GM19239 (cell line): ENCODE measurements at places on chromosomes 12 and 14.

DNA sequence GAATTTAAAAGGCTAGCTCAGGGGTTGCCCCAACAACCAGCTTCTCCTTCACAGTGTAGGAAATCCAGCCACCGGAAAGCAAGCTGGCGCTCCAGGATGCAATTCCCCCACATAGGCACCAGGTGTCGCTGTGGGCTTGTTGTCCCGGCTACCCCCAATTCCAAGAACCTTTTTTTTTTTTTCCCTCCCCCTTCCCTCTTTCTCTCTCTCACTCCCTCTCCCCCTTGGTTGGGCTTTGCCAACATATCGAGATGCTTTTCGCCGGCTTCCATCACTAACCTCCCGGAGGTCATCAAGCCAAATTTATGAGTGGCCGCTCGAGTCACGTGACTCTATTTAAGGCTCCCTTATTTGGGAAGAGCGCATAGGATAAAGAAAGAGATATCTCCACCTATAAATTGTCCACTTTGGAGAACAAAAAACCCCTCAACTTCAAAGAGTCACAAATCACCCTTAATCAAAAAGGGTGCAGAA, at the start of gene HOXC5:
HOXC5 (plus strand) TSS at position 424 of the 474 bp plus-strand sequence. CDS start 73 bp downstream, outside the sequence.
- peak; percentile 85 for DNase-seq

- no peak for DNase-seq
Observed at GRCh38 chr12:91327889-91328288, 145.3 kb upstream of the DCN start.

DNA sequence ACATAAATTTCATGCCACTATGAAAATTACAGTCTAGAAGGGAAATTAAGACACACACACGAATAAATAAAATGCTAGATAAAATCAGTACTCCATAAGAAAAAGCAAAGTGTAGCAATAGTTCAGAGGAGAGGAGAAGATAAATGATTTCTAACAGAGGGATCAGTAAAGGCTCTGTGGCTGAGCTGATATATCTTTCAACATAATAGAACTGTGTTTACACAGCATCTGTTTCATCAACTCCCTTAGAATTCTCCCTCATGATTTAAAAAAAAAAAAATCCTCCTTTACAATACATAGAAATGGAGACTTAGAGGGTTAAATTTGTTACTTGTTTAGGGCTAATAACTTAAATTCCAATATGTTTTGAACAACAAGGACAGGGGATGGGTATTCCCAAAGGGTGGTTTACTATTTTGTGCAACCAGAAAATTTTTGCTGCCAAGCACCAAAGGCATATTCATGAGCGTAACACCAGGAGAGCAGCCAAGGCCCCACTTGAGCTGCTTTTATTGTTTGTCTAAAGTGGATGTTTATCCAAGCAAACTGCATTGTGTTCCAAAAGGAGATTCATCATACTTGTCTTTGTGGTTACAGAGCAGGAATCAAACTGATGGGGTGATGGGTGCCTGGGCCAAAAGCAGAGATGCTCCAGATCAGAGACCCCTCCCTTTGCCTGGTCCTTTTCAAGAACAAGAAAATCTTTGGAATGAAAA, 162.7 kb downstream of the BMP4 start:
- DNase-seq: no peak

DNA sequence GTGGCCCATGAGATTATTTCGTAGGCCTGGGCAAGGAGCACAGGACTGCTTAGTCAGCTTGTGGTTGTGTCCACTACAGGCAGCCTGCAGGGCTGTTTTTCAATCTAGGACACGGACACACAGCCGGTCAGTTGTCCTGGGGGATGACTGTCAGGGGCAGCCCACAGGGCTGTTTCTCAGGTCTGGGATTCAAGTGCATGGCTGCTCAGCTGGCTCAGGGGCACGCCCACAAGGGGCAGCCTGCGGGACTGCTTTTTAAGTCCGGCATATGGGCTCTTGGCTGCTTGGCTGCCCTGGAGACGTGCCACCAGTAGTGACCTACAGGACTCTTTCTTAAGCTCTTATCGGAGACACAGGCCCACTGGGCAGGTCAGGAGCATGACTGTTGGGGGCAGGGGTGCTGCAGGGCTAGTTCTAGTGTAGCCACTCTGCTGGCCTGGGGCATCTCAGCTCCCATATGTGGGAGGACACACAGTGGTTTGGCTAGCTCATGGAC, 26.6 kb upstream of the GTF2A1 start:
- DNase-seq: no peak

GRCh38 chr12:43316520-43316919, 235.5 kb downstream of the ADAMTS20 start:
- DNase-seq: no peak

GRCh38 chr12:47206450-47207339, 126.9 kb upstream of the AMIGO2 start:
- no peak for DNase-seq

GRCh38 chr12:99154216-99154982, 493.2 kb upstream of the GARIN6 start:
- DNase-seq: no peak

DNA sequence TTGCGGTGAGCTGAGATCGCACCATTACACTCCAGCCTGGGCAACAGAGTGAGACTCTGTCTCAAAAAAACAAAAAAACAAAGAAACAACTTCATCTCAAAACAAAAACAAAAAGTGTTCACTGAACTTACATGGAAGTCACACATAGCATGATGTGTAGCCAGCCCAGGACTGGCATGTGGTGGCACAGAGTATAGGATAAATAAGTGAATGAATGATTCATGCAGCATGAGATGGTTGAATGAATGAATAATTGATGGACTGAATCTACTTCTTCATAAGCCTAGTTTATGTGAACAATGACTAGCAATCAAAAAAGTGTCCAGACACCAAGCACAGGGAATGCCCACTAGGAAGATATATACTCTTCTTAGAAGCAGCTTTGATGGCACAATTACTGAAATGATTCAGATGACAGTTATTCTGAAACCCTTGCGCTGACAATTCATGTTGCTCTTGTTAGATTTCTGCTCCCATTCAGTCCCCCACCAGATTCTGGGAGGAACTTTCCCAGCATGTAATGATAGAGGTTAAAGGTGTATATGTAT, 31.6 kb upstream of the SERPINA6 start:
- DNase-seq: no peak

- no peak for DNase-seq
Observed at GRCh38 chr14:93092606-93093556, 22.8 kb downstream of the ITPK1 start.

DNA sequence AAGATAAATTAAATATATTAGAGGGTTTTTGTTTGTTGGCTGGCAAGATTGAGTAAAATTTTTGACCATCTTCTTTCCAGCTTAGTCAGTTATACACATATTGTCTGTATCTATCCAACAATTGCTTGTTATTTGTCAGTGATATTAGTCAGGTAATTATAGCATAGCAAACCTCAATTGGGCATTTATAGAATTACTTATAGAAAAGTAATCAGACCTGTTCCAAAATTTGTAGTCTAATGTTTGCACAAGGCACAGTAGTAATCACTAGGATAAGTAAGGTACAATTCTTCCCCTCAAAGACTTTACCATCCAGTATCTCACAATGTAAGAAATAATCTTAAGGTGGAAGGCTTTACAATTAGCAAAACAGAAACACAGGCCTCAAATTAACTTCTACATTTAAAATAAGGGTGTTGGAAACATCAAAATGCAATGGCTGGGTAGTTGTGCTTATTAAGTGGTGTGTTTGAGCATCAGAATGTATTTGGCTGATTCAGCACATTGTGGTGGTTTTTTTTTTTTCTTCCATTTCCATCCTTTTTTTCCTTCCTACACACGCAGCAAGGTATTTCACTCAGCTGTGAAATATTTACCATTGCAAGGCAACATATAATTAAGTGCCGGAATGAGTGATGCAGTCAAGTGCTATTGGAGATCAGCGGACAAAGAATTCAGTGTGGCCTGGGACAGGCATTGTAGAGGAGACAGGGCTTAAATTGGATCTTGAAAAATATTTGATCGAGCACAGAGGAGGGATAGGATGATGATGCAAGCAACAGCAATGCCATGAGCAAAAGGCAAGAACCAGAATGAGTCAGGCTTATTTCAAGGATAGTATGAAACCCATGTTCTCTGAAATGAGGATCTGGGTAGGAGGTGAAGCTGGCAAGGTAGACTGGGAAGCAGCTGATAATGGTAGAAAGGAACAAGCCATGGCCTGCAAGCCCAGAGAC, 178.2 kb downstream of the AKAP6 start:
- DNase-seq: no peak

DNA sequence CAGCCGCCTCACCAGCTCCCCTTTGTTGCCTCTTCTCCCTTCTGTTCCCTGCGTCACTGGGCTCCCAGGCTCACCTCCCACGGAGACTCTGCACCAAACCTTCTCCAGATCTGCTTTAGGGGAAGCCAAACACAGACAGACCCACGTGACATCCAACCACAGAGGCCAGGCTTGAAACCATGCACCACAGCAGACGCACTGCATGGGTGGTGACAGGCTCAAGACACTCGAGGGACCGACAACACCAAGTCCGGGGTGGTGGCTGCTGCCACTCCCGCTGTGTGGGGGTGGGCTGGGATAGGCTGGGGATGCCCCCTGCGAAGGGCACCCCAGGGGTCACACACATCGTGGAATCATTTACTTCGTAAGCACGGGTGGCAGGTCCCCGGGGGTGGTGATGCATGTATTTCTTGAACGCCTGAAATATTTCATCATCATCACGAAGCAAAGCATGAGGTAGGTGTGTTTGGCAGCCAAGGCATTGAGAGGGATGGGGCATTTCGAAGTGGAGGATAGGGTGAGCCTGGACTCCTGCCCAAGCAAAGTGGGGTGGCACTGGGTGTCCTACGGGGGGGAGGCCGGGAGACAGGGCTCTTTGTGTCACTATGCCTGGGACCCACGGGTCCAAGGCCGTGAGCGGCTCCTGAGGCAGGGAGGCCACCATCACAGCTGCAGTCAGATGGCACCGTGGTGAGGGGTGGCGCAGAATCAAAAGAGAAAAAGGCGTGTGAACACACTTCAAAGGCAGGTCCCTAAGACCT, 66.8 kb upstream of the RFLNA start:
- no peak for DNase-seq

DNA sequence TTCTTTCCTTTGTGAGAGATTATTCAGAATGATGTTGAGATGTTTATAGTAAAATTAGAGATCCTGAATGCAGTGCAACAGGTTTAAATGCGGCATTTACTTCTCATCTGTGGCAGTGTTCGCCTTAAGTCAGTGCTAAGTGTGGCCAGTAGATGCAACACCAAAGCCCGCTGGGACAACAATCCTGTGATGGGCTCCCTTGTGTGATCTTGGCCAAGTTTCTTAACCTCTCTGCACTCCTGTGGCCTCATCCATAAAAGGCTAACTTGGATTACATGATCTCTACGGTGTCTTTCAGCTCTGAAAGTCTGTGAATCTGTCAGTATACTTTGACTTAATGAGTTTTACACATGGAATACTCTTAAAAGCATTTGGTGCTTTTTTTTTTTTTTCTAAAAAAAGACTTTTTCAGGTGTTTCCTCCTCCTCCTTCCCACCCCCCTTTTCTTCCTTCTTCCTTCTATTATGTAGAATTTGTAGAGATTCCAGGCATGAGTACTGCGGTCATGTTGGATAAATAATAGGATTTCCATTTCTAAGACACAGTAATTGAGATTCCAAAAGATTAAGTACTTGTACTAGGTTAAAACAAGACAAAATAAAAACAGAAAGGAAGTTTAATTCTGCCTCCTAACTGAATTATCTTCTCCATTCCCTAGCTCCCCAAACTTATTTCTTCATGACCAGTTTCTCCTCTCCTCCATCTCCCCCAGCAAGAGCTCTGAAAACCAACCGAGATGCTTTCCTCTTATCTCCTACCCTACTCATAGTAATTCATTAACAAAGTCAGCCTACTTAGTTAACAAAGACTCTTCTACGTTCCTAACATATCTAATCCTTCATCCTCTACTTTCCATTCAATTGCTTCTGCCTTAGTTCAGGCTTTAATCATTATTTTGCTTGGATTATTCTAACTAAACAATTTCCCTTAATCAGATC, 42.2 kb upstream of the NAV3 start:
- no peak for DNase-seq

DNA sequence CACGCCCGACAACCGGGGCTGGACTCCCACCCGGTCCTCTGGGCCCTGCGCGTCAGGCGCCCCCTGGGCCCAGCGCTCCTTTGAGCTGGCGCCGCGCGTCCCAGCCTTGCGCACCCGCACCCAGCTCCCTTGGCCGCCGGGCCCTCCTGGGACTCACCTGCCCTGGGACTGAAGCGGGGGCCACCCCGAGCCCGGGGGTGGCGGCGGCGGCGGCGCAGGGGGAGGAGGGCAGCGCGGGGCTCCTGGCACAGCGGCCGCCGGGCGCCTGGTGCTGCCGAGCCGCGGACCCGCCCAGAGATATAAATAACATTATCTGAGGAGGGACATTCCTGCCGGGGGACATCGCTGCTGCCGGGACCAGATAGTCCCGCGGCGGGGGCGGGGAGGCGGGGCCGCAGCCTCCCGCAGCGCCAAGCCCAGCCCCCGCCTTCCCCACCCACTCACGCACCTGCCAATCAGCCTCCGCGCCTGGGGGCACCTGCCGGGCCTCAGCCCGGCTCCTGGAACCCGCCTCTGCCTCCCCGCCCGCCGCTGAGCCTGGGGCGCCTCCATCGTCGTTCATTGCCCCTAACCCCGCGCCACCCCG, at the start of gene SPTB:
SPTB (minus strand) TSS at position 273 of the 586 bp plus-strand sequence. CDS start 56,813 bp downstream, outside the sequence.
- DNase-seq: peak; percentile 31

- DNase-seq: no peak
Observed at GRCh38 chr12:104653730-104654664, 197.2 kb downstream of the CHST11 start.

DNA sequence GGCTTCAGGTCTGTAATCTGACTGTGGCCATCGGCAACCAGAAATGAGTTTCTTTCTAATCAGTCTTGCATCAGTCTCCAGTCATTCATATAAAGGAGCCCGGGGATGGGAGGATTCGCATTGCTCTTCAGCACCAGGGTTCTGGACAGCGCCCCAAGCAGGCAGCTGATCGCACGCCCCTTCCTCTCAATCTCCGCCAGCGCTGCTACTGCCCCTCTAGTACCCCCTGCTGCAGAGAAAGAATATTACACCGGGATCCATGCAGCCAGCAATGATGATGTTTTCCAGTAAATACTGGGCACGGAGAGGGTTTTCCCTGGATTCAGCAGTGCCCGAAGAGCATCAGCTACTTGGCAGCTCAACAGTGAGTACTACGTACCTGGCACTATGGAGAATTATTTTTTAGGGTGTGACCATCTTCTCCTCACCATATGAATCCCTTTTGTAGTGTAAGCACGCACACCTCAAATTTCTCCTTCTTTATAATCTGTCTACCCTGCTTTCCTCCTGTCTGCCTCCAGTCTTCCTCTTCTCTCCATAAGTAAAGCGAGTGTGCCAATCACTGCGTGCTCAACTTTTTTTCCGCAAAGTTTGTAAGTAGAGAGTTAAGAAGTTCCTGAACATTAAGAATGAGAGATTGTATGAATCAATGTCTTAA, at the start of gene TPH2:
TPH2 (plus strand) TSS at position 118 of the 658 bp plus-strand sequence; CDS start at position 260, 142 bp downstream.
- DNase-seq: peak; percentile 12

- no peak for DNase-seq
Observed at GRCh38 chr14:105005929-105006830, 14.7 kb downstream of the CDCA4 start.

DNA sequence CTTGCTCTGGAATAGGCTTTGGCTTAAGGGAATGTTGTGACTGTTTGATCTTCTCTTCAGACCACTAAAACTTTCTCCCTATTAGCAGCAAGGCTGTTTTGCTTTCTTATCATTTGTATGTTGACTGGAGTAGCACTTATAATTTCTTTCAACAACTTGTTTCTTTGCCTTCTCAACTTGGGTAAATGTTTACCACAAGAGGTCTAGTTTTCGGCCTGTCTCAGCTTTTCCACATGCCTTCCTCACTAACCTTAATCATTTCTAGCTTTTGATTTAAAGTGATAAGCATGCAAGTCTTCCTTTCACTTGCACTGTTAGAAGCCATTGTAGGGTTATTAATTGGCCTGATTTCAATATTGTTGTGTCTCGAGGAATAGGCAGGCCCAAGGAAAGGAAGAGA, 126.7 kb upstream of the AEBP2 start:
- no peak for DNase-seq

GRCh38 chr12:122949405-122949804, 16.9 kb downstream of the ABCB9 start:
- DNase-seq: no peak
